Esophagus squamous epithelium (tissue), 5 donors: ENCODE measurements at places on chromosomes 4 and X.

- no peaks in the 10 kb centered on the region for H3K27me3 ChIP-seq
- DNase-seq, result no peak
- no peaks in the 10 kb centered on the region for H3K4me1 ChIP-seq
- H3K27ac ChIP-seq, result no peak overlapping the region
Observed at GRCh38 chr4:111174331-111174730, 551.5 kb upstream of the PITX2 start.

- no peak overlapping the region for H3K4me3 ChIP-seq
- H3K4me1 ChIP-seq, result no peaks in the 10 kb centered on the region
- no peaks in the 10 kb centered on the region for H3K27me3 ChIP-seq
- no peaks in the 10 kb centered on the region for H3K36me3 ChIP-seq
- H3K27ac ChIP-seq, result no peak overlapping the region
Observed at GRCh38 chr4:153940916-153941315, 152.0 kb upstream of the SFRP2 start.

- DNase-seq, result no peak
- H3K4me3 ChIP-seq, result no peak overlapping the region
- H3K27ac ChIP-seq, result no peak overlapping the region
- no peaks in the 10 kb centered on the region for H3K4me1 ChIP-seq
- H3K36me3 ChIP-seq, result no peaks in the 10 kb centered on the region
Observed at GRCh38 chr4:95410387-95410977, 138.3 kb downstream of the UNC5C start.

DNA sequence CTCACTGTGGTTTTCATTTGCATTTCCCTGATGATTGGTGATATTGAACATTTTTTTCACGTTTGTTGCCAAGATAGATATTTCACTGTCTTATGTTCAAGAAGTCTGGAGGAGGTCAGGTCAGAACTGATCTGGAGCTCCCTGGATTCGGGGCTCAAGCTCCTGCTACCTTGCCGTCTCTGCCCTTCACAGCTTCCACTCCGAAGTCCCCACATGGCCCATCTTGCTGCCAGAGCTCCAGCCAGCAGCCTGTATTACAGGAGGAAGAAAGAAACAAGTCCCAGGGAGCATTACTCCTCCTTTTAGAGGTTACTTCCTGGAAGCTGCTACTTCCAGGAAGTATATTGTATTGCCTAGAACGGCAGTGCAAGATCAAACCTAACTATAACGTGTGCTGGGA, 17.9 kb upstream of the CDKN2AIP start:
- H3K4me3 ChIP-seq, result no peak overlapping the region
- DNase-seq, result no peak

DNA sequence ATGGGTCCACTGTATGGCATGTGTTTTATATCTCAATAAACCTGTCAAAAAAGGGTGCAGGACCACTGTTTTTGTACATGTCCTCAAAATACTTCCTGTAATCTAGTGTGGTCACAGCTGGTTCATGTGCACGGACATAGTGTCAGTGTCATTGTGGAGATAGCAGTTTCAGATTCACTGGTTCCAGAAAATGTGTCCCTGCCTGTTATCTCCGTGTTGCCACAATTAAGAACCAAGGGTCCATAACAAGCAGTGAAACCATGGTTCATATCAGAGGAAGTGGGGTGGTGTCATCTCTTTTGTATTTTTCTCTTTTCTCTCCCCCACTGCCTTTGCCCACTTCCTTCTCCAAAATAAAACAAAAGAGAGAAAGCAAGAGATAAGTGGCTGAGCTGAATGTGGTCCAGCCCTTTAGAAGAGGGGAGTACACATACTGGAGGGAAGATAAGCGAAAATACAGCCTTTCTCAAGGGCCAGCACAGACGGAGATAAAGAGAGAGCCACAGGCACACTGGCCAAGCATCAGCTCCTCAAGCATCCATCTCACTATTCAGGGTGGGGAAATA, 51.2 kb downstream of the TBL1X start:
- H3K4me1 ChIP-seq, result peaks cover 8% of the 10 kb centered on the region
- no peak overlapping the region for H3K27ac ChIP-seq

- H3K27me3 ChIP-seq, result no peaks in the 10 kb centered on the region
- no peaks in the 10 kb centered on the region for H3K4me1 ChIP-seq
- H3K36me3 ChIP-seq, result no peaks in the 10 kb centered on the region
Observed at GRCh38 chr4:67288964-67289363, 256.3 kb downstream of the CENPC start.

GRCh38 chrX:288561-288991, 7.4 kb downstream of the PLCXD1 start:
- no peak overlapping the region for H3K4me3 ChIP-seq
- DNase-seq, result no peak
- no peaks in the 10 kb centered on the region for H3K4me1 ChIP-seq
- H3K27ac ChIP-seq, result no peak overlapping the region
- no peaks in the 10 kb centered on the region for H3K27me3 ChIP-seq
- H3K36me3 ChIP-seq, result peaks cover 89% of the 10 kb centered on the region

GRCh38 chr4:152731997-152732396, 47.5 kb downstream of the TIGD4 start:
- DNase-seq, result no peak
- H3K27me3 ChIP-seq, result no peaks in the 10 kb centered on the region
- no peak overlapping the region for H3K4me3 ChIP-seq
- H3K27ac ChIP-seq, result no peak overlapping the region
- no peaks in the 10 kb centered on the region for H3K36me3 ChIP-seq
- H3K4me1 ChIP-seq, result peaks cover 16% of the 10 kb centered on the region

GRCh38 chr4:56976837-56977320, 527 bp downstream of the NOA1 start:
- H3K4me1 ChIP-seq, result peaks cover 32% of the 10 kb centered on the region
- DNase-seq, result no peak

DNA sequence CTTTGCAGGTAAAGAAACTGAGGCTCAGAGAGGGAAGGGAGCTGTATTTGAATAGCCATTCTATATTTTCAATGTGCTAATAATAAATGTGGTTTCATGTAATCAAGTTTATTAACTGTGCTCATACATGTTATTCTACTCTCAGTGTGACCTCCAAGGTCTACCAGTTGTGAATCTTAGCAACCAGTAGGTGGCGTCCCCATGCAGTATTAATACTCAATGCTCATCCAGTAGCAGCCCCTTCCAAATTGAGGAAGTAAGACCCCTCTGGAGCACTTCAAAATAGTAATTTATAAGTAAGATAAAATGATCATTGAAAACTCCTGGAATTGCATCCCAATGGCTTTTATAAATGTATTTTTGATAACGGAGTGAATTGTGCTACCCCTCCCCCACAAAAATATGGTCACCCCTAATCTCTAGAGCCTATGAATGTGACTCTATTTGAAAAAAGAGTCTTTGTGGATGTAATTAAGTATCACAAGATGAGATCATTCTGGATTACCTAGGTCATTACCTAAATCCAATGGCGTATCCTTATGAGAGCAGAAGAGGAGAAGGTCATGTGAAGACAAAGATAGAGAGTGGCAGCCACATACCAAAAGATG, 20.4 kb upstream of the SEPSECS start:
- H3K4me1 ChIP-seq, result no peaks in the 10 kb centered on the region
- no peak for DNase-seq
- H3K27me3 ChIP-seq, result no peaks in the 10 kb centered on the region
- no peak overlapping the region for H3K4me3 ChIP-seq
